ENCODE measurements at places on chromosomes 6 and 20. TPM values are rescaled to one million over a fixed set of nuclear protein-coding genes. Genes with fewer than 3 reads are reported as not detected.

Gene TOX2
- 5.1 TPM for total RNA-seq

Gene MAP1LC3A
- 64.6 TPM for total RNA-seq

Gene GATA5
- total RNA-seq, result not detected

Gene ZSCAN23
- 17.5 TPM for total RNA-seq

Gene TP53TG5
- not detected for total RNA-seq

Gene ACSS1
- total RNA-seq, result 9.9 TPM

Gene SIRPB1
- total RNA-seq, result 1.2 TPM

Gene LINC00237
- total RNA-seq, result 10.8 TPM

Gene BEND3
- total RNA-seq, result 4.8 TPM

Gene RAMACL
- total RNA-seq, result 2.1 TPM

Gene LGSN
- total RNA-seq, result under 0.01 TPM

Gene PTK6
- not detected for total RNA-seq

Gene NFATC2
- total RNA-seq, result 0.69 TPM

Gene NTSR1
- 2.1 TPM for total RNA-seq

Gene SDCBP2
- 10.4 TPM for total RNA-seq

Gene SAMD5
- total RNA-seq, result 26.3 TPM

Gene CAGE1
- total RNA-seq, result not detected

Gene THEMIS
- not detected for total RNA-seq
